NCI-H2171 treated with DMSO at 0.1 percent for 48 hours (cell line): ENCODE measurements at places on chromosomes 13 and 19.

DNA sequence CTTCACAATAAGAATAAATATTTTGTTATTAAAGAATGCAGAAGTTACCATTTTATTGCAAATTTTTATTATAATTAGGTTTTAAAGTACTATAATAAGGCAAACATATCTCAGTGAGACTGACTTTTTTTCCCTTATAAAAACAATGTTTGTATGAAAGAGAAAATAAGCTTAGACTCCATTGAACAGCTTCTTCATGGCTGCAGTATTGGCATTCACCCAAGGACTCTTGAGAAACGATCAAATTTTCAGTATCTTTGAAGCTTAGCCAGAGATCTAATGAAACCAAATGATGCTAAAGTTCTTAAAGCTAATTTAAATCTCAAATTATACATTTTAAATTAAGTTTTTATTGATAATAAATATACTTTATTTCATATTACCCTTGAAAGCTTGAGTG, 128.3 kb downstream of the GGACT start:
- no peak for DNase-seq

DNA sequence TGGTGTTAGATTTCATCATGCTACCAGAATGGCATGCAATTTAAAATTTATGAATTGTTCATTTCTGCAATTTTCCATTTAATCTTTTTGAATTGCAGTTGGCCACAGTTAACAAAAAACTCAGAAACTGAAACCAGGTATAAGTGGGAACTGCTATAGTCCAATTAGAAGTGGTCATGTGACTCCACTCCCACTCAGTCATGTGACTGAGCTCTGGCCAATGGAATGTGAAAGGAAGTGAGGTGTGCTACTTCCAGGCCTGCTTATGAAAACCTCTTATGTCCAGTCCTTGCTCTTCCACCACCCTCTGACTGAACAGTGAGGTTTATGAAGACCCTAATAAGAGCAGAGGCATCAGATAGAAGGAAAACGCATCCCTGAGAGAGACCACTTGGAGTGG, 47.0 kb downstream of the DLEU7 start:
- DNase-seq, result no peak

DNA sequence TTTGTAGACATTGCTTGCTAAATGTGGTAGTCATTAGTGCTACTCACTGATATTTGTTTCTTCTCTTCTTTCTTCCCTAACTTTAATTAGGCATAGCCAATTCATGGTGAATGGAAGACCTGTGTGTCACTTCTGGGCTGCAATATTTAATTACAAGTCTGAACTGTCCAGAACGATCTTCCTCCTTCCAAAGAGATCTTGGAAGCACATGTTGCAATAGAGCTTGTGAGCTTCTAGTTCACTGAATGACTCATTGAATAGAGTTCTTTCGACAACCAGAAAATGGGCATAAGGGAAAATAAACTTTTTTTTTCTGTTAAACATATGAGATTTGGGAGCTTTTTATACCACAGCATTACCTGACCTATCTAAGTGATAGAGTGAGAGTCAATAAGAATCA, 1264.6 kb downstream of the PCDH9 start:
- DNase-seq, result no peak

- DNase-seq, result no peak
These were observed 186.8 kb upstream of the SOX1 start for GRCh38 chr13:111880185-111880584.

- no peak for DNase-seq
These were observed 14.2 kb downstream of the RB1 start for GRCh38 chr13:48317511-48318376.

- no peak for DNase-seq
These were observed 81.4 kb upstream of the GPC6 start for GRCh38 chr13:93145199-93145598.

- no peak for DNase-seq
These were observed 3.3 kb downstream of the ICAM5 start for GRCh38 chr19:10292789-10293636.

DNA sequence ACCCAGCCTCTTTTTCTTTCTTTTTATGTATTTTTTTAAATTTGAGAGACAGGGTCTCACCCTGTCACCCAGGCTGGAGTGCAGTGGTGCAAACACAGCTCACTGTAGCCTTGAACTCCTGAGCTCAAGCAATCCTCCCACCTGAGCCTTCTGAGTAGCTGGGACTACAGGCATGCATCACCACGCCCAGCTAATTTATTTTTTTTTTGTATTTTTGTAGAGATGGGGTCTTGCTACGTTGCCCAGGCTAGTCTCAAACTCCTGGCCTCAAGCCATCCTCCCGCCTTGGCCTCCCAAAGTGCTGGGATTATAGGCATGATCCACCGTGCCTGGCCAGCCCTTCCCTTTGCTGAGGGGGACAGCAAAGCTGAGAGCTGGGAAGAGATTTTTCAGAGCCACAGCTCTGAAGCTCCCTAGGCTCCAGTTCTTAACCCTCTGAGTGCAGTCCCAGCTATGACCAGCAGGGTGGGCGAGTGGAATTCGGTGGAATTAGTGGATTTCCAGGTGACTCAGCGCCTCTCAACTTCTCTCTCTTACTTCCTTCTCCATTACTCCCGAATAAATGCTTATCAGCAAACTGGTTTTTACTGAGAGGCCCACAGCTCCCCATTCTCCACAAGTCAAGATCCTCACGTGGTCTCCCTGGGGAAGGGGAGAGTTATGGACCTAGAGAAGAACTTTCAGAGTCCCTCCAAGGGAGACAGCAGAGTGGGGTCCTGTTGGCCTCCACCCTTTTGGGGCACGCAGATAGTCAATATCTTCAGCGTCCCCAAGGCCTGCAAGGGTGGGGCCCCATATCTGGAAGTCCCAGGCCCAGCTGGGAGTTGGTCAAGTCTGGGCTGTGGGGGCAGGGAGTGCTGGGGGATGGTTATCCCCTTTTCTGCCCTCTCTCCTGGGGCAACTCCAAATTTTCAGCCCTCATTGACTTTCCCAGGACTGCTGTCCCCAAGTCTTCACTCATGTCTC, 1.2 kb downstream of the BLVRB start:
- DNase-seq, result peak; percentile 59

DNA sequence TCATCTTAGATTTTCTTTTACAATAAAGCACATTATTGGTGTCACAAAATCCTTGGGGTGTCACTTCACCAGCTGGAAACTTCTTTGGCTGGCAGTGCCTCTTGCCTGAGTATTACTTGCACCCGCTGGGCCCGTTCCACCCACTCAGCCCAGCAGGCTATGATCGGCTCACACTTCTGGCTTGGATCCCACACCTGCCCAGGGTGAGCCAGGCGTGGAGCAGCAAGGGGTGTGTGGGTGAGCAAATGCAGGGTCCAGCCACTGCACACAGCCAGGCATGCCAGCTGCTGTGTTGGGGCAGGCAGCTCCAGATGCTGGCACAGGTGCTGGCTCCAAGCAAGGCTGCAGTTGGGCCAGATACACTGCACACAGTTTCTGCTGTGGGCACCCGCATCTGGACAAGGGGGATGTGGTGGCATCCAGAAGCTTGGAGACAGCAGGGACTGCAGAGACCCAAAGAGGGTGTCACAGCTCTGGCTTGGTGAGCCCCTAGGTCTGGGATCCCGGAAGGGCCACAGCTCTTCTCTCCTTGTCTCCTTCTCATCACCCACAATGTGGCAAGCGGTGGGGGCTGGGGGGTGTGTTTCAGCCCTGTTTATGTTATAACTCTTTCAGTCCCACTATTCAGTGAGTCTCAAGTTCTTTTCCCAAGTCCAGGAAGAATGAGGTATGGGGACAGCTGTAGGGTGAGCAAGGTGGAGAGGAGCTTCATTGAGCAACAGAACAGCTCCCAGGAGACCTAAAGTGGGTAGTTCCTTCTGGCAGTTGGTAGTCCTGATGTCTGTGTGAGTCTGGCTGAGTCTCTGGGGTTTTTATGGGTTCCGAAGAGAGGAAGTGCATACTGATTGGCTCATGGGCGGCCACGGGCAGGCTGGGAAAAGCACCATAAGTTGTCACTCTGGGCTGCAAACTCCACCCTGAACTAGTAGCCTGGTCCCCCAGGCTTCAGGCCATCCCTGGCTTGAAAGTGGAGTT, 25.3 kb upstream of the TBC1D4 start:
- DNase-seq, result peak; percentile 25

DNA sequence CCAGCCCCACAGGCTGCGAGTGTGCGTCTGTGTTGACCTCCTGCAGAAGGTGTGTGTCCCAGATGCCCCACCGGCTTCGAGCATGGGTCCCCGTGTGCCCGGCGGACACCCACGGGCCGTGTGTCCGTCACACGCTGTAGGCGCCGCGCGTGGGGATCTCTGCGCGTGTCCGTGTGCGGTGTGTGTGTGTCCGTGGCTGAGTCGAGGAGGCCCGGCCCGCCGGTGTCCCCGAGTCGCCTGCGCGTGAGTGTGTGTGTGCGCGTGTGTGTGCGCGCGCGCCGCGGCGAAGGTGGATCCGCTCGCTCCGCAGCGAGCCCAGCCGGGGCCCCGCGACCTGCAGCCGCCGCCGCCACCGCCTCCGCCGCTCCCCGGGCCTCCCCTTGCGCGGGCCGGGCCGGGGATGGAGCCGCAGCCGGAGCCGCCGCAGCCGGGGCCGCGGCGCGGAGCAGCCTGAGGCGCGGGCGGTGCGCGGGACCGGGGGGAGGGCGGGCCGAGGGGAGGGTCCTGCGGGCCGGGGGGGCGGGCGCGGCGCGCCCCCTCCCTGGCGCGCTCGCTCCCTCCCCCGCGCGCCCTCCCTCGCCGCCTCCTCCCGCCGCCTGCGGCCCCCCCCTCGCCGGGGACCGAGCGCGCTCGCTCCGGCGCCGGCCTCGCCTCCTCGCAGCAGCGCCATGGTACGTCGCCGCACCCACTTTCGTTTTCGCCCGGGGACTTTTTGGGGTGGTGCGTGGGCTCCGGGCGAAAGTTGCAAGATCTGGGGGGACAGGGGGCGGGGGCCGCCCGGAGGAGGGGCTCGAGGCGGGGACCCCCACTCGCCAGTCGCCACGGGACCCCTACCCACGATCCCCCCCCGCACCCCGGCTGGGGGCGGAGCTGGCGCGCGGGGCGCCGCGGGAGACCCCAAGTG, 7.1 kb upstream of the NFIC start:
- DNase-seq, result peak; percentile 16

DNA sequence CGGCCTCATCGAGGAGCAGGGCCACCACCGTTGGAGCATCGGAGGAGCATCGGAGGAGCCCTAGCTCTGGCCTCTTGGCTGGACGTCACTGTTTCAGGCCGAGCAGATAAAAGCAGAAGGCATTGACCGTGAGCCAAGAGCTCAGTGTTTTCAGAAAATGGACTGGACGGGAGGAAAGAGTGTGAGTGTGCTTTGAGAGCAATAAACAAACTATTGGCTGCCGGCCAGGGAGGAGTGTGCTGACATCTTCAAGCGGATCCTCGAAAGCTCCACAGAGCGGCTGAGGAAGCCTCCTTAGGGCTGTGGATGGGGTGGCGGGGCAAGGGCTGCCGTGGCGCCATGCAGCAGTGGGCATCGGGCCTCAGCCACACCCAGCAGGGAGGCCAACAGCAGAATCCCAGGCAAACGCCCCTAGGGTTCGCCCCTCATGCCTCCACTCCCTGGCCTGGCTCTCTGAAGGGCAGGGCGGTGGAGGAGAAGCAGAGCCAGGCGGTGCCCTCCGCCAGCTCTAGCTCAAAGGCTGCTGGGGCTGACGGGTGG, 41.8 kb downstream of the IRS2 start:
- peak; percentile 56 for DNase-seq

DNA sequence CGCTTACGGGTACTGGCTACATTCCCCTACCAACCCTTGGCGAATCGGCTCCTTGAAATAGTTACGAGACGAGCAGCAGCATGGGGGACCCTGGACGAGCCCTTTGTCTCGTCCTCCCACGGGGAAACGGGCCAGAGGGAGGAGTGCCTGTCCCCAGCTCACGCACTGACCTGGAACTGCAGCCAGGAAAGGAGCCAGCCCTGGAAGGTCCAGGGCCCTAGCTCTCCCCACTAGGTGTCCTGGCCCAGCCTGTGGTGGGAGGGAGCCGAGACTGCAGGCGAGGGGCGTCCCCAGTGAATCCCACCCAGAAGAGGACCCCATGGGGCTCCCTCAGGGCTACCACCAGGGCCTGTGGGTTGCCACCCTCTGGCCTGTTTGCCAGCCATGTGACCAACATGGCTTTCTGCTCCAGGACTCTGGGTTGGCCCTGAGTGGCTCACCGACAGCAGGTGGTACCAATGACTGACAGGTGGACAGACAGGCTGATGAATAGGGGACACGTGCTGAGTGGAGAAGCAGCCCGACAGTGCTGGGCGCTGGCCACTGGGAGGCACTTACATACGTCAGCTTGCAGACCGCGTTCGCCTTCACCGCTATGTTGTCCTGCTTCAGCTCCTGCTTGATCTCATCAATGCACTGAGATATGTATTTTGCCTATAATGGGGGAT, 13.2 kb downstream of the AP3D1 start:
- DNase-seq, result no peak

DNA sequence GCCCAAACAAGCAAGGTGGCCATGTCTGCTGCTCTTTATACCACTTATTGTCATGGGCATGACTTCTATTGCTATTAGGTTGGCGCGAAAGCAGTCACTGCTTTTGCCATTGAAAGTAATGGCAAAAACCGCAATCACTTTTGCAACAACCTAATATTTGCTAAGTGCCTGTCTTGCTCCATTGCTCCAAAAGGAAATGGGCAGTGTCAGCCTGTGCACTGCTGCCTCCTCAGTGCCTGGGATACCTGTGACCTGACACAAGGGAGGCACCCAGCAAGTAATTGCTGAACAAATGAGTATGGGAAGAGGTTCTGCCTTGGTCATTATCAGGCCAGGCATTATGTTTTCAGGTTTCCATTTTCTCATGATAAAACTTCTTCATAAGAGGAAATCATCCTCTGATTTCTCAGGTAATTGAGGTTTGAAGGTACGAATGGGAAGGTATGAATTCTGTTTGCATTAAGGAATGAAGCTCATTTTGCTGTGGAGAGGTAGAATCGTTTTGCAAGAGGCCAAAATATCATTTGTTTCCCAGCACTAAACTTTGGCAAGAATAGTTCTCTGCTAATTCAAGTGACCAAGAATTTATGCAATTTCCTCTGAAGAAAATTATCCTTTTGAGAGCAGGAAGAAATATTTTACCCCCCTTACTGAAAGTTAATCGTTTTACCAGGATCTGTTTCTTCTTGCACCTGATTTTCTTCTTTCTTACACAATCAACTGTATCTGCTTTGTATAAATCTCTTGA, 128.4 kb upstream of the SPRY2 start:
- no peak for DNase-seq

DNA sequence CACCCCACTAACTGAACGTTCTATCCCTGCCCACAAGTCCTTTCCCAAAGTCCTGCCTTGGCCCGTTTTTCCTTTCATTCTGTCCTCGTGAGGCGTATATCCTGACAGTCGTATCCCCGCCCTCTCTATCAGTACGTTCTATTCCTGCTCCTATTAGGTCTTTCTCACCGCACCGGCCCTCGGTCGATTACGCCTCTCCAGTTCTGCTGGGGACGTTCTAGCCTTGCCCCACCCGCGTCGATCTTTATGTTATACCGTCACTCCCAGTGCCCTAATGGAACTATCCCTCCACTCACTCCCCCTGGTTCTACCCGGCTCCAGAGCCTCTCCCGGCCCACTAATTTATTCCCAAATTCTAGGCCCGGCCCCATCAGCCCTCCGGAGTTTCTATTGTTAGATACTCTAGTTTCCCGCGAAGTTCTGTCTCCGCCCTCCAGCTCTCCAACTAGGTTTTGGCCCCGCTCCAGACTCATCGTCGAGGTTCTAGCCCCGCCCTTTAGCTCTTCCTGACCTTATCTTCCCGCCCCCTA, 2.0 kb downstream of the PLAUR start:
- DNase-seq, result no peak

- DNase-seq, result no peak
These were observed 32.7 kb upstream of the NFIC start for GRCh38 chr19:3333662-3334061.

GRCh38 chr13:51943721-51944120, 67.5 kb downstream of the ATP7B start:
- no peak for DNase-seq
